PC-3 (cell line): ENCODE measurements at places on chromosomes 1 and 21. TPM values are rescaled to one million over a fixed set of nuclear protein-coding genes. Genes with fewer than 3 reads are reported as not detected.
A peak's percentile ranks its signal among the peaks of the same experiment; 100 is the strongest.

- no peak for DNase-seq
Measured at GRCh38 chr1:20366463-20367115, 75.9 kb downstream of the VWA5B1 start.

ERMAP gene
- total RNA-seq = 5.4 and 5.8 TPM in 2 replicates

DNA sequence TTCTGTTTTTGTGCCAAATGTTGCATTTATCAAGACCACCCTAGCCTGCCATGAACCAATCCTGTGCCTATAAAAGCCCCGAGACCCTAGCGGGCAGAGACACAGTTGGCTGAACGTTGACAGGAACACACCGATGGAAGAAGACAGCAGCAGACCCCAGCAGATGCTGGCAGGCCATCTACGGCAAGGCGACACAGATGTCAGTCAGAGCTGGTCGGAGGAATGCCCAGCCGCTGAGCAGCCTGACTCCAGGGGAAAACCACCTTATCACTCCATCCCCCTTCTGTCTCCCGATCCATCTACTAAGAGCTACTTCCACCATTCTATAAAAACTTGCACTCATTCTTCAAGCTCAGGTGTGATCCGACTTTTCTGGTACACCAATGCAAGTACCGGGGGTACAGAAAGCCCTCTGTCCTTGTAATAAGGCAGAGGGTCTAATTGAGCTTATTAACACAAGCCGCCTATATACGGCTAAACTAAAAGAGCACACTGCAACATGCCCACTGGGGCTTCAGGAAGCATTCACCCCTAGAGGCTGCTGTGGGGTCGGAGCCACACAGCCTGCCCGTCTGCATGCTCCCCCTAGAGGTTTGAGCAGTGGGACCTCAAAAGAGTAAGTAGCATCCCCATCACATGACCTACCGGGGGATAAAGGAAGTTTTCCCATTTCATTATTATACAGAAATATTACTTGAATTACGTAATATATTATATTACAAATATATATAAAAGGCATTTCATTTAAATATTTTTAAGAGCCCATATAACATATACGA is 1156.3 kb upstream of the B3GALT2 start:
- no peak for DNase-seq

DNA sequence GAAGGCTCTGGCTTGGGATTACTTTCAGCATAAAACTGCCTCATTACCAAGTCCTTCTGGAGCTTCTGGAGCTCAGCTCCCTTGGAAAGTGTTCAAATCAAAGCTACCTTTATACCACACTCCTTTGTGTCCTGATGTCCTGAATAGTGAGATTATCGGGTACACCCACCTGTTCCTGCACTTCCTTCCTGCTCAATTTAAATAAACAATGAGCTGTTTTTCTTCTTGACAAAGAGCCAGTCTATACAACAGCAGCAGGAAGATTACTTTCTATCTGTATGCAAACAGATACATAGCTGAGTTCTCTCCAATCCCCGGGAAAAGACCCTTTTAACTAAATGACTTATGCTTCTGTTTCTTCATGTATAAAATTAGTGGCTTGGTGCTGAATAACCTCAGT is 258.0 kb upstream of the FMN2 start:
- DNase-seq = peak; percentile 52

SERTAD4 gene
- total RNA-seq = 2.6 and 4.5 TPM in 2 replicates

- no peak for DNase-seq
Measured at GRCh38 chr1:180836449-180836848, 76.2 kb upstream of the KIAA1614 start.

DNA sequence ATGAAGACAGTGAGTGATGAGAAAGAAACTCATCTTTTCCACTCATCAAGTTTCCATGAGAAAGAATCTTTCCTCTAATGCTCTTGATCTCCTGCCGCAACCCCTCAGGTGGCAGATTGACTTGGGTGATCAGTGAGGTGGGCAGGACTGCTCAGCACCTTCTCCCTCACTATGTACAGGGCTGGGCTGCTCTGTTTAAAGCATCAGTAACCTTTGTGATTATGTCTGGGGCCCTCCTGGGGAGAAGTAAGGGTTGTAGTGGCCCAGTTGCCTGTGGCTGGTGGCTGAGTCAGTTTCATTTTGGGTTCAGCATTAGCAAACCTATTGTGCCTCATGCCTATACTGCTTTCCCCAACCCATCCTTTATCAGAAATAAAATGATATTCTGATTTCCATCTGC is 366.0 kb downstream of the TTLL7 start:
- DNase-seq = no peak

DDAH1 gene
- 65.9 and 68.2 TPM in 2 replicates for total RNA-seq

DNA sequence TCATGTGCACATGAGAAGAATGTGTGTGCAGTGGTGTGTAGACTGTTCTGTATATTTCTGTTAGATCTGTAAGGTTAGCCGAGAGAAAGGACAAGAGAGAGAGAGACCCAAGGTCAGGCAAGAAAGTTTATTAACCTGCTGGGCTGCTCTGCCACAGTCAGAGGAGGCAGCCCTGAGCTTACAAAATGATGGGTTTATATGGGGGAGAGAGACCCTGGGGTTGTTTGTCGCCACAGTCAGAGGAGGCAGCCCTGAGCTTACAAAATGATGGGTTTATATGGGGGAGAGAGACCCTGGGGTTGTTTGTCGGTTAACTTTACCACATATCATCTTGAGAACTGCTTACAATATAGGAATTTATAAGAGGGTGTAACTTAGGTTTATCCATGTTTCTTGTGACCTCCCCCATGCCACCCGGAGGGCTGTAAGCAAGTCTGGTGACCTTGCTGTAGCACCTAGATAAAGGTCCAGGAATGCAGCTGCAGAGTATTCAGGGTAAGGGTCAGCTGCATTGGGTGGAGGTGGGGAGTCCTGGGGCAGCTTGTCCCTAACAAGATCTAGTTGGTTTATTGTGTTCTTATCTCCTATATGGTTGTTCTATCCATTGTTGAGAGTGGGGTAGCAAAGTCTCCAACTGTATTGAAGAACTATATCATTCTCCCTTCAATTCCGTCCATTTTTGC is 9.3 kb upstream of the ZBTB40 start:
- DNase-seq = no peak

GRCh38 chr21:36100971-36101641 is 31.3 kb downstream of the CBR1 start:
- DNase-seq = no peak

DNA sequence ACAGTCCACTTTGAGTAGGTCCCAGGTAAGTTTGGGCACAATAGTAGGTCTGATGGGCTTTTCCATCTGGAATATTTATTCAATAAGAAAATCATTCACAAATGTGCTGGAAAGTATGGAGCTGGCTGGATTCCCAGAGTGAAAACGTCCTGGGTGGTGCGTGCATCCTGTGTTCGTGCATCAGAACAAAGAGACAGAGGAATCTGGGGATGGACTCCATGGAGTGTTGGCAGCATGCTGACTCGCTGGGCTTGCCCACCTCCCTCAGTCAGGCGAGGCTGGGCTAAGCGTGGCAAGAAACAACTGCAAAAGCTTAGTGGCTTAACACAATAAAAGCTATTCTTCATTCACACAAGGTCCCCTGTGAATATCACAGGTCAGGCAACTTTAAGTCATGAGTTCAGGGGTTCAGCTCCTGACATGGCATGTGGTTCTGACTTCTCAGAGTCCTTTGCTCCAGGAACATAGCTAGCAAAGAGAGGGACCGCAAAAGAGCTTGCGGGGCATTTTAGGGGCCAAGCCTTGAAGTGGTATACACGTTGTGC is 151.6 kb upstream of the ZNF644 start:
- DNase-seq = no peak

DNA sequence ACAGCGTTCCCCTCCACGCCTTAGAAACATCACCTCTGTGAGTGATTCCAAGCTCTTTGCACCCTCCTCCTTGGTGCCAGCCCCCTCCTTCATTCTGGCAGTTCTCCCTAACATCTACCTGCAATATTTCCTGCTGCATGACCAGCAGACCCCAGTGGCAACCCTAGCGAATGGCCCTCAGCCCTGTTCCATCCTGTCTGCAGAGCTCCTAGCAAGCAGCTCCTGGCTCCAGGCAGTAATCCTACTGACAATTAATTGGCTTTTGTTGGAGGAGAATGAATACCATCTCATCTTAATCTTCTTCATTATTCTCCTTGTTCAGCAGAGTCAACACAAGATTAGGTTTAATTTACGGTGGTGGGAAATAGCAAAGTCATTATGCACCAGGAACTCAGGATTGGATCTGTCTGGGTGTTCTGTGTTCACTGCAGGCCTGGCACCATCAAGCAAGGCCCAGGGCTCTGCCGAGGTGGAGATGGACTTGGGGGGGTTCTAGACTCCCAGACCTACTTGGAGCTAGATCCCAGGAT is 12.4 kb downstream of the FBXO2 start:
- DNase-seq = no peak

SOX13 gene
- total RNA-seq = 81.9 and 93.1 TPM in 2 replicates

GRCh38 chr1:168225476-168226190 is at the start of gene SFT2D2:
Gene SFT2D2 (plus strand): TSS chr1:168226004. CDS start chr1:168226080, 76 bp downstream.
- peak; percentile 85 for DNase-seq

DNA sequence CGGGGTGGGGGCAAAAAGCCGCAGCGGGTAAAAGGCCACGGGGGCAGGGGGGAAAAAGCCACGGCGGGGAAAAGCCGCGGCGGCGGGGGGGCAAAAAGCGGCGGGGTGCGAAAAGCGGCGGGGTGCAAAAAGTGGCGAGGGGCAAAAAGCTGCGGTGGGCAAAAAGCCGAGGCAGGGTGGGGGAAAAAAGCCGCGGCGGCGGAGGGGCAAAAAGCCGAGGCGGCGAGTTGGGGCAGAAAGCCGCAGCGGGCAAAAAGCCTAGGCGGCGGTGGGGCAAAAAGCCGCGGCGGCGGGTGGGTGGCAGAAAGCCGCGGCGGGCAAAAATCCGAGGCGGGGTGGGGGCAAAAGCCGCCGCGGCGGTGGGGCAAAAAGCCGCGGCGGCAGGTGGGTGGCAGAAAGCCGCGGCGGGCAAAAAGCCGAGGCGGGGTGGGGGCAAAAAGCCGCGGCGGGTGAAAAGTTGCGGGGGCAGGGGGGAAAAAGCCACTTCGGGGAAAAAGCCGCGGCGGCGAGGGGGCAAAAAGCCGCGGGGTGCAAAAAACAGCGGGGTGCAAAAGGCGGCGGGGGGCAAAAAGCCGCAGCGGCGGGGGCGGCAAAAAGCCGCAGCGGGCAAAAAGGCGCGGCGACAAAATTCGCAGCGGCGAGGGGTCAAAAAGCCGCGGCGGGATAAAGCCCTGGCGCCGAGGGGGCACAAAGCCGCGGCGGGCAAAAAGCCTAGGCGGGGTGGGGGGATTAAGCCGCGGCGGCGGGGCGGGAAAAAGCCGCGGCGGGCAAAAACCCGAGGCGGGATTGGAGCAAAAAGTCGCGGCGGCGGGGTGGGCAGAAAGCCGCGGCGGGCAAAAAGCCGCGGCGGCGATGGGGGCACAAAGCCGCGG is 3901.2 kb downstream of the SRGAP2C start:
- DNase-seq = no peak

DNA sequence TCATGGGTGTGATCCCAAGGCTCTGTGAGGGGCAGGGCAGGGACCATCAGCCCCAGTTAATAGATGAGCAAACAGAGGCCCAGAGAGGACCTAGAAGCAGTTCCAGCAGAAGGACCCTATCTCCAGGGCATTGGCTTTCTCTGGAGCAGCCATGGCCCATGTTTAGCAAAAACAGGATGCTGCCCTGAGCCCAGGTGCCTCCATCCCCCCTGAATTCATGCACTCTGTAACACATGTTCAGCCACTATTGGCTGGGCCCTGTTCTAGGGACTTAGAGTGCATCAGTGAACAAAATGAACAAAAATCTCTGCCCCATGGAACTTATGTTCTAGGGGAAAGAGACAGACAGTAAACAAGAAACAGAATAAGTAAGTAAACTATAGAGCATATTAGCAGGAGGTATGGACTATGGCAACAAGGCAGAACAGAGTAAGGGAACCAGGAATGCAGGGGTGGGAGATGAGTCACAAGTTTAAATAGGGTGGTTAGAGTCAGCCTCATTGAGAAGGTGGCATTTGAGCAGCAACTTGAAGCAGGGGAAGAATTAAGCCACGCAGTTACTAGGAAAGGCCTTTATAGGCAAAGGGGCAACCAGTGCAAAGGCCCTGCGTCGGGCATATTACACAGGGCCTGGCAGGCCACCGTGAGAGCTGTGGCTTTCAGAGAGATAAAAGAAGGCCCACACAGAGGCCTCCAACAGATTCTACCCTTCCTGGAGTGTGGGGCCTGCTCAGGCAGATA is 185.9 kb upstream of the EDN2 start:
- peak; percentile 88 for DNase-seq

- no peak for DNase-seq
Measured at GRCh38 chr1:206460836-206461426, 9.3 kb upstream of the IKBKE start.

SPRR5 gene
- not detected in 2 replicates for total RNA-seq

DNA sequence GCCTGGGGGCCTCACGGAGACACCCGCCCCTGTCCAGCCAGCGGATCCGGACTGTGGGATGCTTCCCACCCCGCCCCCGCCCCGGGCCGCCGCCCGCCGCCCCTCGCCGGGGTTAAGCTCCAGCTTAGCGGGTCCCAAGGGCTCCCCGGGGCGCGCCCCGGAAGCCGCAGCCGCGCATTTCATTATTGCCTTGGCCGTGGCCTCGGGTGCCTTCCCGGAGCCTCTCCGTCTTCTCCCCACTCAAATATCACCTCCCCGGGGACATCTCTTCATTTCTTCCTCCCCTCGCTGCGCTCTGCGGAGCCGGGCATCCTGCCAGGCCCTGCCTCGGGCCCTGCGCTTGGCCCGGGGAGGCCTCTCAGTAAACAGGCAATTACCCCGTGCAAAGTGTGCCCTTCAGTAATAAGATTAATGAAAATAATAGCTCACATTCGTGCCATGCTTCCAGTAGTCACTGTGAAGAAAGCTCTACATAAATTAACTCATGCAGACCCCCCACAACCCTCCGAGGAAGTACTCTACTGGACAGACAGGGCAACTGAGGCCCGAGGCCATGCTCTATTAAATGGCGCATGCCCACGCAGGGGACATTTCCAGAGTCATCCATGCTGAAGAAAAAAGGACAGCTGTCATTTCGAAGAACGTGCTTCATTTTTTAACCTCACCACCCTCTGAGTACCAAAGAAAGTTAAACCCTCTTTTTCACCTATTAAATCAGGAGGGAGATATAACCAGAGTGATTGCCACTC is 49.9 kb upstream of the LAPTM5 start:
- DNase-seq = no peak

DNA sequence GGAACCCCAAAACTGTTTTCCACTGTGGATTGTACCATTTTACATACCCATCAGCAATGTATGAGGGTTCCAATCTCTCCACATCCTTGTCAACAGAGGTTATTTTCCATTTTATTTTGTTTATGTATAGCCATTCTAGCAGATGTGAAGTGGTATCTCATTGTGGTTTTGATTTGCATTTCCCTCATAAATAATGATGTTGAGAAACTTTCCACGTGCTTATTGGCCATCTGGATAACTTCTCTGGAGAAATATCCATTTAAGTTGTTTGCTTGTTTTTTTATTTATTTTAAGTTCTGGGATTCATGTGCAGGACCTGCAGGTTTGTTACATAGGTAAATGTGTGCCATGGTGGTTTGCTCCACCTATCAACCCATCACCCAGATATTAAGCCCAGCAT is 280.2 kb upstream of the USP25 start:
- DNase-seq = no peak
